ENCODE measurements at places on chromosomes 11 and 22.

GRCh38 chr11:26963764-26964163 lies 30.1 kb upstream of the FIBIN start:
- DNase-seq = no peak

GRCh38 chr22:41146573-41146972 lies 54.2 kb downstream of the EP300 start:
- DNase-seq = no peak

GRCh38 chr22:33539902-33540751 lies 380.1 kb downstream of the LARGE1 start:
- no peak for DNase-seq

- peak; percentile 67 for DNase-seq
These were observed 13.3 kb downstream of the RSPH14 start for GRCh38 chr22:23128269-23129108.

DNA sequence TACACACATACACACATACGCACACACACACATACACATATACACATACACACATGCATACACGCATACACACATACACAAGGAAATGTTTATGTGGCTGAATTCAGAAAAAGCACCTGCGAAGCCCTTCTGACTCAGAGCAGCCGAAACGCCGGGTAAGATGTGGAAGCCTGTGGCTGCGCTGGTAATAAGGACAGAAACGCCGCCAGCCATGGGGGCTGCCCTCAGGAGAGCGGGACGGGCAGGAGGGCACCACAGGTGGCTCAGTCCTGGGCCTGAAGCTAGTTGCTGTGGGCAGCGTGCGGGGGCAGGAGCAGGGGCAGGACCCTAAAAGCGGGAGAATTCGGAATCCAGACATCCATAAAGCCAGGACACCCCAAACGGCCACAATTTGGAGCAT lies 378.3 kb downstream of the BRD1 start:
- DNase-seq = no peak

DNA sequence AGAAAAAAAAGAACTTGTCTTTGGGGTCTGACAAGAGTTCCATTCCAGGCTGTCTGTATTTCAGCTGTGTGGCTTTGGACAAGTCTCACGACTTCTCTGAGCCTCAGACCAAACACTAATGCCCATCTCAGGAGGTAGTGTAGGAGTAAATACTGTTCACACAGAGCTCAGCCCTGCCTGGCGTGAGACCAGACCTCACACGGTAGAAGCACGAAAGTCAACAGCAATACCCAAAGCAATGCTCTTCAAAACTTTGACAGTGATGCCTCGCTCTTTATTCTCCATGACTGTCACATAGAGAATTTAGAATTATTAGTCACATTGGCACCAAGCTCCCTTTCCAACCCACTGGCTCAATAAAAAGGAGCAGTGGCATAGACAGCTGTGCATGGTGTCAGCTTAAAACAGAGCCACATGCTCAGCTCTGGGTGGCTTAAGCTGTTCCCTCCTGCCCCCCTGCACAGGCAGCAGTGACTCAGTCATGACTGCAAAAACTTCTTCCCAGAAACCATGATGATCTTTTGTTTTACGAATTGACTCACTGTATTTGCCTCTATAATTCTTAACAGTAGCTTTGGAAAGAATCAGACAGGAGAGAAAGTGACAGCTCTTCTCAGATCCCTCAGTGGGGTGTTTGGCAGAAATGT lies 74.0 kb upstream of the PHF21B start:
- peak; percentile 75 for DNase-seq

GRCh38 chr11:76239483-76240160 lies 33.3 kb upstream of the WNT11 start:
- no peak for DNase-seq

DNA sequence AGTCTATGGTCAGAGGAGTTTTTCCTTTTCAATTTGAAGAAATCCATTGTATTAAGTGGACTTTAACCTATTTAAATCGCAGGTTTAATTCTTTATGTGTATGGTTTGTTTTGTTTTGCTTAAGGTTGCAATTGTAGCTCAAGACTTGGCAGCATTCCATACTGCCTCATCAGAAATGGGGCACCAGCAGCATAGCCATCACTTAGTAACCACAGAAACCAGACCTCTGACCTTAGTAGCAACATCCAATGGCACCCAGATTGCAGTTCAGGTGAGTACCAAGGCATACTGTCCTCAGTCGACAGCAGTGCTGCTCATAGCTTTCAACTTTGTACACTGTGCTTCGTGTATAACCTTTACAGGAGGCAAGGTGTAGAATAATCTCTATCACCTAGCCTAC lies 48.4 kb upstream of the WEE1 start:
- DNase-seq = no peak

DNA sequence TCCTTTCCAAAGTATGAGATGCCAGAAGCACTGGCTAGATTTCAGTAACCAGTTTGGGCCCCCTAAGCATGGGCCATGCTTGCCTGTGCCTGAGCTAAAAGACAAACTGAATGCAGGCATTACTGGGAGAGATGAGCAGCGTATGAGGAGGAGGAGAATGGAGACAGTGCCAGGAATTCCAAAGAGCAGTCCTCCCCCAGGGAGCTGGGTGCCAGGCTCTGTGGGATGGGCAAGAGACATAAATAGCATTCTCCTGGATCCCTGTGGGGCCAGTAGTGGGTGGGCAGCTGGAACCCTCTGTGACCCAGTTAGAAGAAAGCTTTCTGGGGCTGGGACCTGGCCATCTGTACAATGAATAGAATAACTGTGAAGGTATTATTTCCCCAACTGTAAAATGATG lies 235.6 kb downstream of the KCNA4 start:
- DNase-seq = no peak

DNA sequence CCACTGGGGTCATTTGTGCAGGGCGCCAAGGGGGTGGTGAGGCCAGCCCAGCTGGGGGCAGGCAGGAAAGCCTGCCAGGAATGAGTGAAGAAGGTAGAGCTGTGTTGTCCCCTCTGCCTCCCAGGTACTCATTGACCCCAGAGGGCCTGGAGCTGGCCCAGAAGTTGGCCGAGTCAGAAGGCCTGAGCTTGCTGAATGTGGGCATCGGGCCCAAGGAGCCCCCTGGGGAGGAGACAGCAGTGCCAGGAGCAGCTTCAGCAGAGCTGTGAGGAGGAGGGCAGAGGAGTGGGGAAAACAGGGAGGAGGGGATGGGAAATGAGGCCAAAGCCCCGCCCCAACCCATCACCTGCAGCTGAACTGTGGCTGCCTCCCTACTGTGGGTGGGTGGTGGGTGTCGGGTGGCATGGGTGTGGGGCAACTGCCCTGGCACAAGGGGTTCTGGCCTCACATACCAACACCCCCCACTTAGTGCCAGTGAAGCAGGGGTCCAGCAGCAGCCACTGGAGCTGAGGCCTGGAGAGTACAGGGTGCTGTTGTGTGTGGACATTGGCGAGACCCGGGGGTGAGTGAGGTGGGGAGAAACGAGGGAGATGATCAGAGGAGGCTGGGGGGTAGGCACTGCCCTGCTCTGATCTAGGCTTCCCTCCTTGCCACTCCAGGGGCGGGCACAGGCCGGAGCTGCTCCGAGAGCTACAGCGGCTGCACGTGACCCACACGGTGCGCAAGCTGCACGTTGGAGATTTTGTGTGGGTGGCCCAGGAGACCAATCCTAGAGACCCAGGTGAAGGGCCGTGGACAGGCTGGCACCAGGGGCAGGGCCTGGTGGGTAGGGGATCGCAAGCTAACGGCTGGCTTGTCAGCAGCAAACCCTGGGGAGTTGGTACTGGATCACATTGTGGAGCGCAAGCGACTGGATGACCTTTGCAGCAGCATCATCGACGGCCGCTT lies 3.0 kb downstream of the MUS81 start:
- no peak for DNase-seq

GRCh38 chr11:79438631-79439409 lies 2.0 kb downstream of the TENM4 start:
- no peak for DNase-seq

GRCh38 chr11:15073361-15074205 lies at the start of gene CALCB:
TSS of gene CALCB (plus strand) at chr11:15073593. CDS start at chr11:15074719, 1,126 bp downstream.
- DNase-seq = peak; percentile 37

DNA sequence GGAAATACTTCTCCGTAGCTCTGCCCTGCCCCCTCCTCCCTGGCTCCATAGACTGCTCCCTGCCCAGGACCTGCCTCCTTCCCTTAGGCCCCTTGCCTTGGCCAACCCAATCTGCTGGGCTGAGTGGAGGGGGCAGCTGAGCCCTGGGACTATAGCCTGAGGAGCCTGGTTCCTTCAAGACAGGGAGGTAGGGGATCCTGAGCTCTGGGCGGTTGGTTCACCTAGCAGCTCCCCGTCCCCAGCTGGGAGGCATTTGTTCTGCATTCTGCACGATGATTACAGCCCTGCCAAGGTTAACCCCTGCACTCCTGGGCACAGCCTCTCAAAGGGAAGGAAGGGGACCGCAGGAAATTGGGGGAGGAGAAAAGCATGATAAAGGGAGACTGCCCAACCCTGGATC lies 3.6 kb upstream of the CDC42EP1 start:
- DNase-seq = no peak

DNA sequence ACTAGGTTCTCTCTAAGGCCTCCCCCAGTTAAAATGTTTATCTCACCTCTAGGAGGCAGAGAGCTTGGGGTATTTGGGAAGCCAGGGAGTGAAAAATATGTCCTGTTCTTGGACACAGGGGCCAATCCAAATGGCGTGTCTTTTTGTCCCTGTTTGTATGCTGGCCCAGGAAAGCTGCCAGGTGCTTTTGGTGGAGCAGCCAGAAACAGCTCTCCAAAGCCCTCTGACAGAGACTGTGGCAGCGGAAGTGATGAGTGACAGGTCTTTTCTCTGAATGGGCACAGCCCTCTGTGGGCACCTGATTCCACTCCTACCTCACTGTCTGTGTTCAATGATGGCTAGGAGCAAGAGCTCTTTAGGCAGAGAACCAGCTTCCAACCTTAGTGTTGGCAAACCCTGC lies 106.4 kb upstream of the KIRREL3 start:
- DNase-seq = no peak

GRCh38 chr11:129061492-129062230 lies 119.0 kb upstream of the TP53AIP1 start:
- no peak for DNase-seq

- no peak for DNase-seq
These were observed 128.1 kb upstream of the E2F8 start for GRCh38 chr11:19368726-19369375.

- DNase-seq = no peak
These were observed 45.9 kb upstream of the ARHGAP20 start for GRCh38 chr11:110757962-110758755.

DNA sequence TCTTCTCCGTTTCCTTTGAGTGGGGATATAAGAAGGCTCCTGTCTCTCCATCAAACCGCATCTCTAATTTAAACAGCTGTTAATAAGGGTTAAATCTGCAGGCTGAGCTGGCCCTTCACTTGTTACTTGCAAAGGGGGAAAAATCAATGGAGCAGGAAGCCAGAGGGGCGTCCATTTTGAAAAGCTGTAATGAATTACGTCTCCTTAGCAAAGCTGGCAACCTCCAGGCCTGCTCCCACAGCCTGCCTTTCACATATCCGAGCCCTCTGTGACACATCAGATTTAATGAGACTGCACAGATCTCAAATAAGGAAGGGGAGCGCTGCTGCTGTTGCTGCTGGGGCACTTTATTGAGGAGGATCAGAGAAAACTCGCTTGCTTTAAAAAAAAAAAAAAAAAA lies 320.8 kb downstream of the BLID start:
- no peak for DNase-seq

GRCh38 chr22:47772864-47773263 lies 1010.4 kb downstream of the TBC1D22A start:
- no peak for DNase-seq

- no peak for DNase-seq
These were observed 6.7 kb upstream of the LRFN4 start for GRCh38 chr11:66850235-66850587.

DNA sequence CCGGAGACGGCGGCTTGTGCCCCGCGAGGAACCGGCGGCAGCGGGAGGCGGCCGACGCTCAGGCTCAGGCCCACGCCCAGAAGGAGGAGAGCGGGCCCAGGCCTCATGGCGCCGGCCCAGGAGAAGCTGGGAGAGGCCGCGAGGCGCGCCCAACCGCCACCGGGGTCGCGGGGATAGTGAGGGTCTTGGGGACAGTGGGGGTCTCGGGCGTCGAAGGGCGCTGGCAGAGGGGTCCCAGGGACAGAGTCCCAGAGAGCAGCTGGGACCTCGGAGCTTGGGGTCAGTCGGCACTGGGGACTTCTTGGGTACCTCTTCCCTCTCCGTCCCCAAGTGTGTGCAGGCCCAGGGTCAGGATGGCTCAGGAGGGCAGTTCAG lies at the start of gene PKDREJ:
PKDREJ (minus strand) TSS at position 128 of the 375 bp plus-strand sequence; CDS start at position 107, 21 bp downstream.
- DNase-seq = no peak

DNA sequence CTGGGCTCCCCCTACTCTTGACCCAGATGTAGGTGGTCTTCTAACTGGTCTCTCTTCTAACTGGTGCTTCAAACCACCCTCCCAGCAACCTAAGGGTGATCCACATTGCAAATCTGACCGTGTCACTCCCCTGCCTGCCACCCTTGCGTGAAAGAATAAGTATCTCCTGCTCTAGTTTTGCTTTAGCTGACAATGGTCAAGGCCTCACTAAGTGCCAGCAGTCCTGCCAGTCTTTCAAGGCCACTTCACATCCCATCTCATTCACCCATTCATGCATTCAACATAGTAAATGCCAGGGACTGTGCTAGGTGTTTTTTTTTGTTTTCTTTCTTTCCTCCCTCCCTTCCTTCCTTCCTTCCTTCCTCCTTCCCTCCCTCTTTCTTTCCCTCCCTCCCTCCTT lies 2.3 kb upstream of the KCTD17 start:
- DNase-seq = no peak

DNA sequence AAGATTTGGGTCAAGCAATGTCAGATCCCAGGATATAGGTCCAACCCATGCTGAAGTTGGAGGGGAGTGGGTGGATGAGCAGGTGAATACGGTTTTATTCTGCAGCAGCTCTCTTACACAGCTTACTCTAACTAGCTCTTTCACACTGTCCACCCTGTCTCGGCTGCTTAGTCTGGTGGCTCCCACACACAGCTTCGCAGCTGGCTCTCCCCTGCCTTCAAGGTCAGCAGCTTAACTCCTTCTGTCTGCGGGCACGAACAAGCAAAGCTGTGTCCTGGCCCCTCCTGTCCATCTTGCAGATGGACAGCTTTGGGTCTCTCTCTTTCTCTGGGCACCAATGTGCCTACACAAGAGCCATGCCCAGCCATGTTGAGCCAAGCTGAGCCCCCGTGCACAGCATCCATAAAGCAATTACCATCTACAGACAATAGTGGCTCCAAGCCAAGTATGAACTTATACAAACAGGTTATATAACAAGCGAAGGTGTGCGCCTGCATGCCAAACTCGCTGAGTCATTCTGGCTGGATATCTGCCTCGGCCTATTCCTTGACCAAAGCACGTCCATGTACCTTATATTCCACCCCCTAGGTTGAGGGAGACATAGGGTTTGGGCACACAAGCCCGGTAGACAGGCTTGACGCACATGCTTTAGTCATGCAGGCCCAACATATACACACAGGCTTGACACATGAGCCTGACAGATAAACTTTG lies 1307.8 kb upstream of the RAG2 start:
- no peak for DNase-seq
